Activated naive CD8-positive, alpha-beta T cell treated with anti-CD3 and anti-CD28 coated beads, Interleukin-2, amount 10 ng/mL, durations not matched to agents 7 days and 5 days (primary cell): ENCODE measurements at places on chromosomes 13 and 19.

DNA sequence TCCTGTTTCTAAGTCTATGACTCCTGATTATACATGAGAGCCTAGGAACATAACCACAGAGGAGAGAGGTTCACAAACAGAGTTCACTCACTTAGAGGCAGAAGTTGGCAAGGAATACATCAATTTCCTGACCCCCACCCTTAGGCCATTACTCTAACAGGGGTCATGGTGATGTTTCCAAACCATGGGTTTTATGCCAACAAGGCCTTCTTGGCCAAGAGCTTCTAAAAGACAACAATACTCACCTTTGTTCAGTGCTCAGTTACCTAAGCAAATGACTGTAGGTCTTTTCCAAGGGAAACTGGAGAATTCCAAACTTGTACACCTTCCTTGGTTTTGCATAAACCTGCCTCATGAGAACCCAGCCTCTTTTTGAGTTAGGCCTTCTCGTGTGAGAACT is 52.6 kb downstream of the ERICH4 start:
- no peak for DNase-seq

DNA sequence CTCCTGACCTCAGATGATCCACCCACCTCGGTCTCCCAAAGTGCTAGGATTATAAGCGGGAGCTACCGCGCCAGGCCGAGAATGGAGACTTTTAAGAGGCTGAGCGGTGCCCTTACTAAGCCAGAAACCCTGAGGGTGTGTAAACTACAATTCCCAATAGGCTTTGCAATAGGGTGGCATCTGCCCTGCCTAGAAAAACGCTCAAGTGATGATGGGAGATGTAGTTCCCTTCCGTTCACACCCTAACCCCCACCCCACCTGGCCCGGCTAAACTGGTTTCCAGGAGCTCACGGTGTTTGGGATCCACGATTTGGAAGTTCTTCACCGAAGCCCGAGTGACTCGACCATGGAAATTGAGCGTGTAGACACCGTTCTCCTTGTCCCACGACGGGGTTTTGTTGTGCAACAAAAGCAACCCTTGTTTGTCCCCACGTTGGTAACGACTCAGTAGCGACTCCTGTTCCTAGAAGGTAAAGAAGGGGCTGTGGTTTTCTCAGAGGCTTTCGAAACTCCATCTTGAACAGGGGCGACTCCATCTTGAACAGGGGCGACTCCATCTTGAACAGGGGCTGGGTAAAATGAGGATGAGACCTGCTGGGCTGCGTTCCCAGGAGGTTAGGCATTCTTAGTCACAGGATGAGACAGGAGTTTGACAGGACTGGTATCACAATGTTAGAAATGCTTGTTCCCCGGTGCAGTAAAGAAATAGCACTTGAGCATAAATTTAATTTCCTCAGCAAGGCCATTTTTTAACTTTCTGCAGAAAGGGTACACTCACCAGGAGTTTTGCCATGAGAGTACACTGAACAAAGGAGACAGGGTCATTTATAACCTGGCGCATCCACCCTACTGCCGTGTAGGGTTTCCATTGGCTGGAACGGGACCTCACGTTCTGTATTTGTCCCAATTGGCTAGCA is 9.8 kb downstream of the PPP1R15A start:
- DNase-seq = no peak

- no peak for DNase-seq
Observed at GRCh38 chr13:99067159-99067985, 89.5 kb upstream of the DOCK9 start.

DNA sequence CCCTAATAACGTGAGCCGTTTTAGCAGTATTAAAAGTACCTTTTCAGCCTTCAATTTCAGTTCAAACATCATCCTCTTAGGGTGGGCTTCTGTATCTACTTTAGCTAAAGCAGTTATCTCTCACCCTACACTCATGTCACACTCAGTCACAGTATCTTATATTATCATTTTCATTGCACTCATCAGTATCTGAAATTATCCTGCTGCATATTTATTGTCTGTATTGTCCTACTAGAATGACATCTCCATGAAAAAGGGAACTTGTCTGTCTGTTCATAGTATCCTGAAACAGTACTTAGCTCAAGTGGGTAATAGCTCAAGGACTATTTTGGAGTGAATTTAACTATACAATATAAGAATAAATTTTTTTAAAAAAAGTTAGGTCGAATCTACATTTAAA is 19.9 kb upstream of the RFC3 start:
- no peak for DNase-seq

DNA sequence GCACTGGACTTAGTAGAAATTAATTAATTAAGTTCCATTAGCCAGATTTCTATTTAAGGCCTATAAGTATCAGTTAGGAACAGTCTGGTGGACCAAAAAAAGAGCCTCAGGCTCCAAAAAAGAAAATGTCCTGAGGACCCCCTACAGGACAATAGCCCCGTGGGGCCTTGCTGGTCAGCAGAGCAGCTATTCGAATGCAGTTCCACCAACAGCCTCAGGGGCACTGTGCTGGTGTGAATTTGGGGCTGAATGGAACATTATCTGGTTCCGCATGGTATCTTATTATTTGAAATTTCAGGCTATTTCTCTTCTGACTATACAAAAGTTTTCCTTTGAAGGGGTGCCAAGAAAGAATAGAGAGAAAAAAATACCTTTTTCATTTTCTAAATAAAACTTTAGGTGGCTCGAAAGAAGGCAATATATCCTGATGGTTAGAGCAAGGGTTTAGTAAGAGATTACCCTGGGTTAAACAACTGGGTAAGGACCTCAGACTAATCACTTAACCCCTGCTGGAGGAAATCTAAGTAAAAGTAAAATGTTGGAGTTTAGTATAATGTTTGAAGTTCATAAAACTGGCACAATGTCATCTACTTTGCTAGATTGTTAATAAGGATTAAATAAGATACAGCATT is 147.2 kb downstream of the MIPEP start:
- DNase-seq = no peak

DNA sequence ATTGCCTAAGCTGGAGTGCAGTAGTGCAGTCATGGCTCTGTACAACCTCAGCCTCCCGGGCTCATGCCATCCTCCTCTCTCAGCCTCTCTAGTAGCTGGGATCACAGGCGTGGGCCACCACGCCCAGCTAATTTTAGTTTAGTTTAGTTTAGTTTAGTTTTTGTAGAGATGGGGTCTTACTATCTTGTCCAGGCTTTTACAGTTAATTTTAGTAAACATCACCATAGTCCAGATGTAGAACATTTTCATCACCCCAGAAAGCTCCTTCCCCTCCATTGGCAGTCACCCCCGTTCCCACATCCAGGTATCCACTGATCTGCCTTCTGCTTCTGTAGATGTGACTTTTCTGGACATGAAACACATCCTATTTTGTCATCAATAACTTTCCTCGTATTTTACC is 41.1 kb downstream of the DNM2 start:
- no peak for DNase-seq

- peak; percentile 69 for DNase-seq
Observed at GRCh38 chr13:24270639-24271141, 38.7 kb upstream of the C1QTNF9 start.

DNA sequence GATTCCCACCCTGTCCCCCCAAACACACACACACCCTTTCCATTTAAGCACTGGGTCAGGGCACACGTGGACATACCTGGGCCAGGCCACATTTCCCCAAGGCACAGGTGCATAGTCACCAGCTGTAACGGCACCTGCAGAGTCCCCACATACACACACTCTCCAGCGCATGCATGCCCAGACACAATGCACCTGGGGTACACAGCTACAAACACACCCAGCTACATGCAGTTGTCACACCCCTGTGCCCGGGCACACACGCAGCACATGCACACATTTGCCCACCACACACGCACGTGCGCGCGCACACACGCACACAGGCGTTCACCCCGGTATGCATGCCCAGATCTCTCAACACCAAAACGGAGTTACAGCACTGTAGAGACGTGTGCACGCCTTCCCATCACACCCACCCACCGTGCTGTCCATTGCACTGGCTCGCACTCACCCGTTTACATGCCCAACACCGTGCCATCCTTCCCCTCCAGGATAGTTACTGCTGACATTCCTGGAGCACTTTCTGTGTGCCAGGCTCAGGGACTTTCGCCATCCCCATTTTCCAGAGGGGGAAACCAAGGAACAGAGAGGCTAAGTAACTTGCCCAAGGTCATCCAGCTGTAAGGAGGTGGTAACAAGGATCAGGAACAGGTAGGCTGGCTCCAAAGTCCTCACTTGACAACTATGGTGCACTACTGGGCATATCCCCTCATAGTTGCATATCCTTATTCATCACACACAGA is 749 bp upstream of the SHANK1 start:
- no peak for DNase-seq

DNA sequence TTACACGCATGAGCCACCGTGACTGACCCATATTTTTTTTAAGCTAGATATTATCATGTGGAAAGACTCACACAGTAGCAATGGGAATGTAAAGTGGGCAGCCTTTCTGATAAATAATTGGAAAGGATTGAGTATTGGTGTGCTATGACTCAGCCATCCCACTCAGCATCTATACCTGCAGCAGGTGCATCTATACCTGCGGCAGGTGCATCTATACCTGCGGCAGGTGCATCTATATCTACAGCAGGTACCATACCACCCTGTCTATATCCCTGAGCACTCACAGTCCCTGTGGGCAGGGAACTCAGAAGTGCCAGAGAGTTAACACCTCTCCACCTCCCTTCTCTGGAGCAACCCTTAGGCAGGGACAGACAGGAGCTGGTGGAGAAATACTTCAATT is 5.2 kb upstream of the LRRC8E start:
- DNase-seq = no peak

- DNase-seq = no peak
Observed at GRCh38 chr13:112455476-112456059, 79.4 kb downstream of the SPACA7 start.

DNA sequence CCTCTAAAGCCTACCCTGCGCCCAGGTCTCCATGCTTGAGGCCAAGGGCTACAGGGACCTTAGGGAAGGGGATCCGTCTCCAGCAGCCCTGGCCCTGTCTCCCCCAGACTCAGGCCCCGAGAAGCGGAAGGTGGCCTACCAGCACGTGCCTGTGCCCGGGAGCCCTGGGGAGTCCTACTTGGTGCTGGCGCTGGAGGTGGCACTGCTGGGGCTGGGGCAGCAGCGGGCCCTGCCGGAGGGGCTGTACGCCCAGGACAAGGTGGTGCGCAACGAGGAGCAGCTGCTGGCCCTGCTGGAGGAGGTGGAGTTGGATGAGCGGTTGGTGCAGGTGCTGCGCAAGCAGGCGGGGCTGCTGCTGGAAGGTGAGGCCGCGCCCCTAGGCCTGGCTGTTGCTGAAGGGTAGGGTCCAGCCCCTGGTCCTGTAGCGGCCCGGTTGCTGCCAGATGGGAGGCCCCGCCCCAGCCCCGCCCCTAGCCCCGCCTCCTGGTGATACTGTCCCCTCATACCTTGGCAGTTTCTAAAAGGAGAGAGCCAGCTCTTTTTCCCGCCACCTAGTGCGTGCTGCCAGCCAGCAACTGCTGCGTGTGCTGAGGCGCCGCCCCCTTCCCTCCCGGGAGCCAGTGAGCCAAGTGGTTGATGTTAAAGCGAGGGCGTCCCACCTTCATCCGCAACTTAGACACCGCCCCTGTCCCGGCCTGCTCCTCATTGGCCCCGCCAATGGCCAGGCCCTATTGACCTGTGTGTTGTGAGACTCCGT is 22.6 kb downstream of the ZSWIM4 start:
- DNase-seq = peak; percentile 42

DNA sequence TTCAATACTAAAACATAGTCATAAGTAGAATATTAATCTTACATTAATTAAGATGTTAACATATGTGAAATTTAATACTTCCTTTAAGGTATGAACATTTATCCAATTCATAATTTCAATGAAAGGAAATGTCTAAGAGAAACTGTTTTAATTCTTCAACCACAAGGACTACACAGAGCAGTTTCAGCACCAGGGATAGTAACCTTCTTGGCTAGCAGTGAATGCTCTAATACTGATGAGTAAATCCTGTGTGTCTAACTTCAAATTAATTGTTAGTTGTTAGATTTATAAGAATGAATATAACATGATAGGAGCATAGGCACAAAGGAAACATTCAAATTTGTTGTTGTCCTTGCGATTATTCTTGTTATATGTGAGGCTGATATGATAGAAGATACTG is 15.6 kb upstream of the NBEA start:
- no peak for DNase-seq

DNA sequence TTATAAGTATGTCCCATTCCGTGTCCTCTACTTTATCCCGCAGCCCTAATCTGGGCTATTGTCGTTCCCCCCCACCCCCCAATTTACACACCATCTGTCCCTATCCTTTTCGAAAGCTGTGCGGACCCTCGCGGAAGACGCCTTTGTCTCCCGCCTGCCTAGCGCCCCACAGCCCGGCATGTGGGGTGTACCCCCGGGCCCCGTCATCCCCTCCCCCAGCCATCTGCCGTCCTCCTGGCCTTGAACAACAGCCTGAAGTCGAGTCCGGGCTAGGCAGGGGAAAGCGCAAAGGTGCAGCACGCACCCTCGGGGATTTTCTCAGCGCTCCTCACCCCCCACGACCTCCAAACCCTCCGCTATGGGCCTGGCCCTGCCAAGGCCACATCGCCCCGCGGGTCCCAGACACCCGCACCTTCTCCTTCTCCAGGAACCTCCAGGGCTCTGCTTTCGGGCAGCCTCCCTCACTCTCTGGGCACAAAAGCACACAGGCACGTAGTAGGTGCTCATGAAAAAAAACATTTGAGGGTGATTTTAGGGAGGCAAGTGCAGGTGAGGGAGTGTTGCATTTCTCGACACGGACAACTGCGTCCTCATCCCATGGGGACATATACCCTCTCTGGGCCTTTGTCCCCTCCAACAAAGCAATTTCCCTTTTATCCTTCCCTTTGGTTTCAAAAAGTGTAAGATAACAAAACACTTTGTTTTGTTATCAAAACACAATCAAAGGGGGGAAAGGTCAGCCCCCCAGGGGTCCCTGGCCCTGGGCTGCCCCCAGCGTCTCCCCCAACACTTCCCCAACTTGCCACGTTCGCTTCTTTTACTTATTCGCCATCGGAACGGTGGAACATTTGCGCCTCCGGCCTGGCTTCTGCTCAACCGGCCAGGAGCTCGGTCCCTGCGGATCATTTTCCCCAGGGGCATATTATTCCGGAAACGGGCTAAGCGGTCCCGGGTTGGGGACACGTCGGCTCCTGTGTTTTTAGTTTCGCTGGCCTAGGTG is 16.4 kb downstream of the CCDC124 start:
- DNase-seq = peak; percentile 55

GRCh38 chr19:28705008-28705407 is 507.9 kb downstream of the UQCRFS1 start:
- DNase-seq = no peak

GRCh38 chr19:7645656-7646425 is 8.9 kb downstream of the STXBP2 start:
- DNase-seq = no peak

DNA sequence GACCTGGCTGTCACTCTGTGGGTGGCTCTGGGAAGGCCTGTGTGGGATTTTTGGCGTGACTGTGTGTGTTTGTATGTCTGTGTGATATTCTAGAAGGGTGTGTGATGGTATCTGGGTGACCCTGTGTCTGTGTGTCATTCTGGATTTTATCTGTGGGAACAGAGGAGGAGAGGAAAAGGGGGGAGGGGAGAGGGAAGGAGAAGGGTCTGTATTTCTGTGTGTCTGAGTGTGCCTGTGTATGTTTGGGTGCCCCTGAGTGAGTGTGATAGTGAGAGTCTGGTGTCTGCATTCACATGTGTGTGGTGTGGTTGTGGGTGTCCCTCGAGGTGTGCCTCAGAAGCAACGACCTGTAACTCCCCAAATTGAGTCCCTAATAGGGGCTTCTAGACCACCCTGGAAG is 8.1 kb upstream of the NFIX start:
- DNase-seq = no peak

GRCh38 chr13:93307651-93308050 is 81.0 kb downstream of the GPC6 start:
- DNase-seq = no peak
